ENCODE measurements at places on chromosomes 3 and 15. TPM values are rescaled to one million over a fixed set of nuclear protein-coding genes. Genes with fewer than 3 reads are reported as not detected.
A peak's percentile ranks its signal among the peaks of the same experiment; 100 is the strongest.

Gene FAM107A
- total RNA-seq = not detected

DNA sequence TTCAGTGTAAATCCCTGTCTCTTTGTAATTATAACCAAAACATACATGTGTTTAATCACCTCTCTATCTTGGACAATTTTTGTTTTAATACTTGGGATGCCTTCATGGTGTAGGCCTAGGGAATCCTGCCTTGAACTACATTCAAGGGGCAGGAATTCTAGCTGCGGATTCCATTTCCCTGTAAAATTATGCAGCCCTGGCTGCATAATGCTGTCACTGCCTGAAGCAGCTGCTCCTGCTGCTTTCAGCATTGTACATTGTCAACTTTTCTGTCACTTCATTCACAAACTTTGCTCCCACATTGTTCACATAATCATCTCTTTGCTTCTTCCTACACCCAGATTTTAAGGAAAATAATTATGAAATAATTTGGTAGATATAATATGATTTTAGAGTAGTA, 638.7 kb downstream of the RBMS3 start:
- DNase-seq = no peak

Gene CCR4
- total RNA-seq = not detected

GRCh38 chr3:59573911-59574310, 524.1 kb upstream of the CFAP20DC start:
- DNase-seq = peak; percentile 22

Gene CLDN18
- not detected for total RNA-seq

- no peak for DNase-seq
Measured at GRCh38 chr15:90829942-90830440, 38.4 kb upstream of the FURIN start.

Gene REC114
- not detected for total RNA-seq

Gene CHRFAM7A
- 0.90 TPM for total RNA-seq

Gene KIF15
- 15.7 TPM for total RNA-seq

- no peak for DNase-seq
Measured at GRCh38 chr15:29016518-29016917, 130.7 kb downstream of the APBA2 start.
